ENCODE measurements at places on chromosomes 12 and 14.
A peak's percentile ranks its signal among the peaks of the same experiment; 100 is the strongest.

DNA sequence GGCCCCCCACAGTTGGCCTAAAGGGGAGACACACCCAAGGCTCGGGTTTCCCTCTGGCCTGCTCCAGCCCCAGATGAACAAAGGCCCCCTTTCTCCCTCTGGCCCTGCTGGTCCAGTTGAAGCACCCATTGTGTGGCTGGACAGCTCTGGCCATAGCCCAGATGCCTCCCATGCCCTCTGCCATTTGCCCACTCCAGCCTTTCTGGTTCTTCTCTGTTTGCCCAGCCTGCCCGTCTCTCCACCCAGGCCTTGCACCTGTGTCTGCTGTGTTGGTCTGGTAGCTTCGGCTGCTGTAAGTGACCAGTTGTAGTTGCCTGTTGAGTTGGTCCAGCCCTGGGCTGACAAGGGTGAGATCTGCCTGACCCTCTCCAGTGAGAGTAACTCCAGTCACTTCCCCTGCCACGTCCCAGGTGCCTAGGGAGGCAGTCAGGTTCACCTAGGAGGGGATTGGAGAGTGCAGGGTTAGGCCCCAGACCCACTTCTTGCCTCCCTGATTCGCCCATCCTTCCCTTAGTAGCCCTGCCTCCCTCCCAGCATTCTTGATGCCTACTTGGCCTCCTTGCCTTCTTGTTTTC, 3.0 kb downstream of the B4GALNT1 start:
- no peak for DNase-seq

GRCh38 chr14:89241257-89241656, 175.8 kb downstream of the FOXN3 start:
- DNase-seq = no peak

- DNase-seq = no peak
Observed at GRCh38 chr14:83714151-83714550, 1815.8 kb upstream of the FLRT2 start.

- no peak for DNase-seq
Observed at GRCh38 chr14:61346793-61347192, 25.4 kb downstream of the PRKCH start.

DNA sequence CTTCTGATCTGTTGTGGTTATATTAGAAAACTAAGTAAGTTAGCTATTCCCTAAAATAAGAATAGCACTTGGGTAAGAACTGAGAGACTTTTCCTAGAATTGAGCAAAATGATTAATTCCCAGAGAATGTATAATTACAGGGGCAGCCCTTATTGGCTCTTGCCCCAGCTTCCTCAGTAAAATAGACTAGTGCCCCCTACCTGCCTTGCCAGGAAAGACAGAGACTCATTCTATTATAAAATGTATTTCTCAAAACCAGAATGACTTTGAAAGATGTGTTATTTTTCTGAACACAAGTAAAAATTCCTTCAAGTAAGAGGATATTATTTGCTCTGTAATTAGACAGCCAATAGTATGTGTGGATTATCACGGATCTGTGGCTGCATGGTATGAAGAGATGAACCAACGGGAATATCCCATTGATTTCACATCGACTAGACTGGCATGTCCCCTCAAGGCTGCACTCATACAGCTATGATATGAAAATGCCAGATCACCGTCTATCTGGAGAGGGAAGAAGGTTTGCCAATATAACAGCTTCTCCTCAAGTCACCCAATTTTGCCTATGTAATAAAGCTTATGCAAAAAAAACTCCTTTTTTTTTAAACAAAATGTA, 7.4 kb upstream of the GLRX5 start:
- peak; percentile 86 for DNase-seq
